ENCODE measurements at places on chromosomes 7 and 10.

DNA sequence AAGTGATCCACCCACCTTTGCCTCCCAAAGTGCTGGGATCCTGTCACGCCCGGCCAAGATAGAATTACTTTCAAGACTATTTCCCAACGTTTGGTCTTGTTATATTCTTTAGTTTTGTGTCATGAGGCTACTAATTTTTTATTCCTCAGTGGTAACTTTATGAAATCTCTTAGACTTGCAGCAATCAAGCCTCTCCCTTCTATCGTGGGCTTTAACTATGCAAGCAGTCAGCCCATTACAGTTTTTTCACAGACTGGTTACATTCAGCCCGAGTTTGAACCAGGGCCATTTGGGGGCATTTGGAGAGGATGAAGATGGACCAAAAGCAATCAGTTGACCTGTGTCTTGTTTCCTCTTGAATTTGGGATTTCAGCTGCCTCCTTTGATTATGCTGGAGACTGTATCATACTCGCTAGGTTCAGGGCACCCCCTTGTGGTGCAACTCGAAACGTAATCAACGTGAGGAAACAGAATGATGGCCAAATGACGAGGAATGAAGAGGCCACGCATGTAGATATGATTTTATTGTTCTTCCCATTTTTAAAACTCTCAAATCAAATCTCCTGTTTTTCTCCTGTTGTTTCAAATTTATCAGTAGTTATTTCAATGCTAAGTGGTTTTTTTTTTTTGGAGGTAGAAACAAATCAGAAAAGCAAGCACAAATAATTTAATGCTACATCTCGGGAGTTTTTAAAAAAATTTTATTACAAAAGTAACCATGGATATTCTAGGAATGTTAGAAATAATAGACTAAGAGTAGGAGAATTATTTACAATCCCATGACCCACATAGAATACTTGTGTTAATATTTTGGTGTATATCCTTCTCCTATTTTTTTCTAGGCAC is 151.6 kb downstream of the KIAA1217 start:
- DNase-seq = peak; percentile 79

GRCh38 chr10:80661526-80661925 is 123.8 kb downstream of the SH2D4B start:
- no peak for DNase-seq

DNA sequence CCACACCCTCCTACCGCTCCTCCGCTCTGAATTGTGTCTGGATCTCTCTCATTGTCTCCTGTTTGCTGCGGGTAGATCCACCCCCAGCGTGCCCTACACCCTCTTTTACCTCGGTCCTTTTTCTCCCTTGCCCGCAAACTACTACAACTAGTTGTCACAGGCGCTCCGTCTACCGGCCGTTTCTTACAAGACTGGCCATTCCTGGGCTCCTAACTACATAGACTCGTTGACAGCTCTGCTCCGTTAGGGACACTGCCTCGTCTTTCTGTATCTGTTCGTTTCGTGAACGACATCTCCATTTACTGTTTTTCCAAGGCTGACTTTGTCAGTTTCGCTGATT is 786 bp downstream of the TAF3 start:
- peak; percentile 64 for DNase-seq

DNA sequence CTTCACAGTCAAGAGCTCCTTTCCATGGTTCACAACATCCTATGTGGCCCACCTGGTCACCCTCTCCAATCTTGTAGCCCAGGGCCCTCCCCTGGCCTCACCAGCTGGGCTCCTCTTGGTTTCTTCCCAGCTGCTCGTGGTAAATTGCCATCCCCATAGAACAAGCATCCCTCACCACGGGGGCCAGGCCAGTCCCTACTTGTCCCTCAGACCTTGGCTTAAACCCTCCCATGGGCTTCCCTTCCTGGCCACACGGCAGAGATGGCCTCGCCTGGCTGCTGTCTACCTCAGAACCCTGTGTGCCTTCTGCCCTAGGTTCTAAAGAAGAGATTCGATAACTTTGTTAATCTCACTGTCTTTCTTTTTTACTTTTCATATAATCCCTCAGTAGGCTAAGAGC is 153.3 kb upstream of the TCERG1L start:
- no peak for DNase-seq

GRCh38 chr10:35347121-35347562 is 10.8 kb downstream of the CCNY start:
- DNase-seq = no peak

DNA sequence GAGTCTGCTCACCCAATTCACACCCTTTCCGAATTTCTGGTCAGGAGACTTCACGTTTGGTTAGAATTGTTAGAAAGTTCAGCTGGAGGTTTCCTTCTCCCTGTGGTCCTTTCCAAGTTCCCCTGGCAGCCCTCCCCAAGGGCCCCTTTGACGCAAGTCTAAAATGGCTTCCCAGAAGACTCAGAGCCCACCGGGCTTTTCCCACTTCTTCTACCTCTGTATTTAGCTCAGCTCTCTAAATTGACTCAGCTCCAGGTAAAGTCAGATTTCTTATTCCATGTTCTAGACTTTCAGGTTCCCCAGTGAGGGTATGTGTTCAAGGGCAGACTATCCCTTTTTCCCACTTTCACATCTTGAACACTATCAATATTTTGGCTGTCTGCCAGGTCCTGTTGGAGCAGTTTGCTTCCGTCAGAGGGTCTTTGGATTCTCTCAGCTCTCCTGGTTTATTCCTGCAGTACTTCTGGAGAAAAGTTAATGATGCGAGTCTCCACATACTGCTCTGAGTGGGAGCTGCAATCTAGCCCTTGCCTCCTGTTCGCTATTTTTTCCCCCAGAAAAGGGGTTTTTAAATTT is 53.1 kb upstream of the ZNF273 start:
- no peak for DNase-seq

DNA sequence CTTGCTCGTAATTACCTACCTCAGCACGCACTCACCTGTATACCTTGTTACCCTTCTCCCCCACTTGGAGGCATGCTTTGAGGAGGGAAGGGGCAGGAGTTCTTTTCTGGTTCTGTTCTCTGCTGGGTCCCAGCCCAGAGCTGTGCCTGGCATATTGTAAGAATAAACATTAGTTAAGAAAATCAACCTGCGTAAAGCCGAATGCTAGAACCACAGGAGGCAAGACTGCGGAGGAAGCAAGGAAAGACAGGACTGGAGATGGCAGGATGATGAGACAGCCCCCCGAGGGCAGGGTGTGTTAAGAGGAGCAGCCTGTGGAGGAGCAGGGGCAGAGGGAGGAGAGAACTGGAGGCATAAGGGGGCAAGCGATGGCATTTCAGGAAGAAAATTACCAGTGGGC is 9.5 kb downstream of the C10orf53 start:
- no peak for DNase-seq

GRCh38 chr10:98246911-98247805 is 20.8 kb downstream of the LOXL4 start:
- no peak for DNase-seq

DNA sequence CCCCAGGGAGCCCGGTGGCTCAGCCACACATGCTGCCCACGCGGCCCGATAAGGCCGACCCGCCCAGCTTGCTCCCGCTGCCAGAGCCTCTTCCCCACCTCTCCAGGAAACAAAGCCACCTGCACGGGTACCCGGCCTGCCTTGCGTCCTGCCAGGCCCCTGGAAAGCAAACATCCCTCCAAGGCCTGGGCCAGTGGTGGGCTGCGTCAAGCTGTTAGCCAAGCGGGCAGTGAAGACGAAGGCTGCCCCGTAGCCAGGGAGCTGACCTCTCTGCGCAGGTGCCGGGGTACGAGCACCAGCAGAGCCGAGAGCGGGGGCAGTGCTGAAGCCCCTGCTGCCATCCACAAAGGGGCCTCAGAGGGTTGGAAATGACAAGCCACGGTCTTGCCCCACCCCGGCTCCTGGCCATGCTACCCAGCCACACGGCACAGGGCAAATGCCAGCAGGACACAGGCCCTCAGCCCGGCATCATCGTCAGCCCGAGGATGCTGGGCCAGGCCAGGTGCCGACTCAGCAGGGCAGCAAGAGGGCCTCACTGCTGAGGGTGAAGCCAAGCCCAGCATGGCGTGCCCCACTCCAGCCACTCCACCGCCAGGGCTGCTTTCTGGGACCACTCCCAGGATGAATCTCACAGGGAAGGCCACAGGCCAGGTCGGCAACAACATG is 140.0 kb downstream of the PTPRN2 start:
- DNase-seq = no peak

GRCh38 chr10:12487366-12487765 is 138.0 kb downstream of the CAMK1D start:
- no peak for DNase-seq

- DNase-seq = no peak
Measured at GRCh38 chr7:45601094-45601493, 26.9 kb downstream of the ADCY1 start.

DNA sequence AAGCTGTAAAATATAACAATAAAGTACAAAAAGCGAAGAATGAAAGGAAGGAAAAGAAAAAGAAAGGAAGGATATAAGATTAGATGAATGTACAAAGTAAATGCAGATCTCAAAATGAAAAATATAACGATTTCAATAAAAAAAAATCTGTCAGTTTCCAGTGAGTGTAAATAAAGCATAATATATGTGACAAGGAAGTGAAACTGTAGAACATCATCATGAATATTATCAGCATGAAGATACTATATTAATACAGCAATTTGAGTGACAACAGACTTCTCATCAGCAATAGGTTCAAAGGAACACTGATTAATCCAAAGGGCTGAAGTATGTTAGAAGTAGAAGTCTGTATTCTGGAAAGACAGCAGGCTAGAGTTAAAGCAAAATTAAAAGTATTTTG is 659.5 kb upstream of the MBL2 start:
- DNase-seq = no peak

DNA sequence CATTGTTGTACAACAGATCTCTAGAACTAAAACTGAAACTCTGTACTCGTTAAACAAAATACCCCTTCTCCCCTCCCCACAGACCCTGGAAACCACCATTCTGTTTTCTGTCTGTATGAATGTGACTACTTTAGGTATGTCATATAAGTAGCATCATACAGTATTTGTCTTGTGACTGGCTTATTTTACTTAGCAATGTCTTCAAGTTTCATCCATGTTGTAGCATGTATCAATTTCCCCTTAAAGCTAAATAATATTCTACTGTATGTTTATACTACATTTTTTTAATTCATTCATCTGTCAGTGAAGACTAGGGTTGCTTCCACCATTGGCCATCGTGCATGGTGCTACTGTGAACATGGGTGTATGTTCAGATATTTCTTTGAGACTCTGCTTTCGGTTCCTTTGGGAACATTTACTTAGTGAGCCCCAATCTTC is 71.2 kb upstream of the RPA3 start:
- no peak for DNase-seq

DNA sequence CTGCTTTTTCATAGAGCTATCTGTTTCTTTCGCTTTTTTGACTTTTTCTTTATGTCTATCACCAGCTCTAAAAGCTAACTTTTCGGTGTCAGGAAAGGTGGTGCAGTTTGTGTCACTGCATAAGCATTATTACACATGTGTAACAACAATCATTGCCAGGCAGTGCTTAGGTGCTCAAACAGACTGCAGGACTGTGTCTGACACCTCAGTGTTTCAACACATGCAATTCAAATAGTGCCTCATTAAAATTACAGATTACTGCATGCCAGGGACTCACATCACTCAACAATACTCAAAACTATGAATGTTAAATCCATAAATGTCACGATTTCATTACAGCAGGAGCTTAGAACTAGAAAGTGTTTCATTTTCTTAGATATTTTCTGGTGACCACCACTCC is 265.3 kb upstream of the SMIM30 start:
- no peak for DNase-seq

DNA sequence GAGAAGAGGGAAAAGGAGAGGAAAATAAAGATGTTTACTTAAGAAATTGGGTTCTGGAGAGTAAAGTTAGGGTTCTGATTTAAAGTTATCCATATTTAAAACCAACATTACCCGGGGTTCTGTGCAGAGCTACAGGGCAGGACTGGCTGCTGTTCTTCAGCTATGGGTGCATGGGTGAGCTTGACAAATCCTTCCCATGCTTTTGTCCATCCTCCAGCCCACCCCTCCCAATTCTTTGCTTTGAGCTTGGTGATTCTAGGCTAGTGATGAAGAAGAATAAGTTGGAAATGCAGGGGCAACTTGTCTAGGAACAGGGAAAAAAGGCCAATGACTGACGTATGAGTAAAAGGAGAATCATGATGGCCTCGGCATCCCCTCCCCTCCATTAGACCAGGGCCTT is 636.0 kb downstream of the LRMDA start:
- no peak for DNase-seq

GRCh38 chr10:73366381-73367298 is 8.0 kb upstream of the CFAP70 start:
- no peak for DNase-seq

GRCh38 chr10:113381981-113382509 is 170.8 kb upstream of the HABP2 start:
- peak; percentile 85 for DNase-seq

DNA sequence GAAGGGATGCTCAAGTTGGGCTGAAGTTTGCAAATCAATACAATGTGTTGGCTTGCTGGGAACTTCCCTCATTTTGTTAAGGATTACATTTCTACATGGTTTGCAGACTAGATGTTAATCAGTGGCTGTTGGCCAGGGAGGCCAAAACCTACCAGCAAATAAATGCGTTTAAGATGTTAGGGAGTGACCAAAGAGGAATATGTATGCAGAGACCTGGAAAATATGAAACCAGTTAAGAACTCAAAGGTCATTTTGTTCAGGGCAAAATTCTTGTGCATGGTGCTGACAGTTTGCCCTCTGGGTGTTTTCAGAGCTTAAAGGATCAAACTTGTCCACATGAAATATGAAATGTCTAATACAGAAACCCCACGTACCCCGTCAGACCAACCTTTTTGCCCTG is 30.3 kb downstream of the GATA3 start:
- no peak for DNase-seq

- no peak for DNase-seq
Measured at GRCh38 chr7:44223362-44224079, 22.7 kb downstream of the YKT6 start.

DNA sequence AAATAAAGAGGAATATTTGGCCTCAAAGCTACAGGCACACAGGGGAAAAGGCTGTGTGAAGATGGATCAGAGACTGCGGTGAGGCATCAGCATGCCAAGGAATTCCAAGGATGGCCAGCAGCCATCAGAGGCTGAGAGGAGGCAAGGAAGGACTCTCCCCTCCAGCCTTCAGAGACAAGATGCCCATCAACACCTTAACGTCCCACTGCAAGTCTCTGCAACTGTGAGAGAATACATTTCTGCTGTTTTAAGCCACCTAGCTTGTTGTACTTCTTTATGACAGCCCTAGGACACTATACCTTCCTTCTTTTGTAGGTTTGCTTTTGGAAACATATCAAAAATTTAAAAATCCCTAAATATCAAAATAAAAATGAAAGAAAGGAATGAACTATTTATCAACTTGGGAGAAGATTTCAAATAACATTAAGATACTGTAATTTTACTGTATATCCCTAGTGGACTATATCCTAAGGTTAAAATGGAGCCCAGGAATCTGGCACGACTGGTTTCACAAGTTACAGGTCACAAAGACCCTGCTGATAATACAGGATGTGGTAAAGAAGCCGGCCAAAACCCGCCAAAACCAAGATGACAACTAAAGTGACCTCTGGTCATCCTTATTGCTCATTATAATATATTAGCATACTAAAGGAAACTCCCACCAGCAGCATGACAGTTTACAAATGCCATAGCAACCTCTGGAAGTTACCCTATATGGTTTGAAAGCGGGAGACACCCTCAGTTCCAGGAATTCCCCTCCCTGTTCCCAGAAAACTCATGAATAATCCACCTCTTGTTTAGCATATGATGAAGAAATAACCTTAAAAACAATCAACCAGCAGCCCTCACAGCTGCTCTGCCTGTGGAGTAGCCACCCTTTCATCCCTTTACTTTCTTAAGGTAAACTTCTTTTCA is 185.2 kb downstream of the AVL9 start:
- DNase-seq = peak; percentile 13

Measured in ELR (cell line).